IPS-NIHi11 (cell line): ENCODE measurements at places on chromosomes 7 and 10.
A peak's percentile ranks its signal among the peaks of the same experiment; 100 is the strongest.

DNA sequence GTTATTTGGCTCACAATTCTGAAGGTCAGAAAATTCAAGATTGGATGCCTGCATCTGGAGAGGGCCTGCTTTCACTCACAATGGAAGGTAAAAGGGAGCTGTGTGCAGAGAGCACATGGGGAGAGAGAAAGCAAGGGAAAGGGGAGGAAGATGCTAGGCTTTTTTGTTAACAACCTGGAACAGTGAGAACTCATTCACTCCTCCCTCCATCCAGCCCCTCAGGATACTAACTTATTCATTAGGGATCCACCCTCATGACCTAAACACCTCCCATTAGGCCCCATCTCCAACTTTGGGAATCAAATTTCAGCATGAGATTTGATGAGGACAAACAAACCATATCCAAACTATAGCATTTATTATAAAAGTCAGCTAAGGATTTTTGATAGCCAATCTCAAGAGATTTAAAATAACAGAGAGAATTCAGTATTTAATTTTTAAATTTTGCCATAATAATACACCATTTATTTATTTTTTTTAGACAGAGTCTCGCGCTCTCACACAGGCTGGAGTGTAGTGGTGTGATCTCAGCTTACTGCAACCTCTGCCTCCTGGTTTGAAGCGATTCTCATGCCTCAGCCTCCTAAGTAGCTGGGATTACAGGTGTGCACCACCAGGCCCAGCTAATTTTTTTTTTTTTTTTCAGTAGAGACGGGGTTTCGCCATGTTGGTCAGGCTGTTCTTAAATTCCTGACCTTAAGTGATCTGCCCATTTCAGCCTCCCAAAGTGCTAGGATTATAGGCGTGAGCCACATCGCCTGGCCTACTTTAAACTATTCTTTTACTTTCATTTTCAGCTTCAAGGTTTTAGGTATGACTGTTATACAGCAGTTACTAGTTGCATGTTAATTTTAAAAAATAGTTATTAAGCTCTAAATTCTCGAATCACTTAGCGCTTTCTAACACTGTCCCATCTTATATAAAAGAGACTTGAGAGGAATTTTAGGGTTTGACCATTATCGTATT is 20.3 kb upstream of the ETV1 start:
- no peak for DNase-seq

- no peak for DNase-seq
Measured at GRCh38 chr10:99731306-99732032, 458 bp downstream of the COX15 start.

- DNase-seq, result no peak
Measured at GRCh38 chr10:7364474-7364873, 46.4 kb downstream of the SFMBT2 start.

DNA sequence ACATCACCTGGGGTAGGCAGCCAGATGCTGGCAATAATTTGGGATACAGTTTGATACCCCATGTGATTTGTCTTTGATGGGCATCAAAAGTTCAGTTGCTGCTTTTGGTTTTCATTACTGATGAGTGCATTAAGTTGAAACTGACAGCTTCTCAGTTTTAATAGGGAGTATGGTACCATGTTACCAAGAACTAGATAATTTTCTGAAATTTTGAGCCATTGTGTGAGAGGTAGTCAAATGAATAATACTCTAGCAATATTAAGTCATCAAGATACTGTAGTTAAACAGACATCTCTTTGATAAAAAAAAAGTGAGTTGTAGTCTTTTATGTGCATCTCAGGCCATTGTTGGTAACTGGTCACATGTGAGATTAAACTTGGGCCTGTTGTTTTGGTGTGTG is 71.5 kb downstream of the ST7 start:
- DNase-seq, result no peak

GRCh38 chr10:79400146-79401004 is 45.0 kb downstream of the ZCCHC24 start:
- DNase-seq, result peak; percentile 81

DNA sequence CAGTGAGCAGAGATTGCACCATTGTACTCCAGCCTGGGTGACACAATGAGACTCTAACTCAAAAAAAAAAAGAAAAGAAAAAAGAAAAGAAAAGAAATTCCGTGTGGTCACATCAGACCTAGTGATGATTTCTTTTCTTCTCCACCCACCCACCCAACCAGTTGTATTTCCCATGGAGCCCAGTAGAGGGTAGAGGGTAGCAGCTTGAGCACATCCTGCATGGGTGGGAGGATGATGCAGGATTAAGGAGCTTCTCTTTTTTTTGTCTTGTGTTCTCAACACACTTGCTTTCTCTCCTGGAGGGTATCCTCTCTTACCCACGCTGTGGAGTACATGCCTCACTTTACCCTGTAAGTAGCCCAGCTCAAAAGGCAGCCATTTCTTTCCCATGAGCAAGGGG is 118.6 kb upstream of the CARD11 start:
- no peak for DNase-seq
